Left kidney (tissue), 8 donors: ENCODE measurements at places on chromosomes 3 and 15. TPM values are rescaled to one million over a fixed set of nuclear protein-coding genes. Genes with fewer than 3 reads are reported as not detected.

The KIF15 gene
- 39.8 TPM for polyA plus RNA-seq

DNA sequence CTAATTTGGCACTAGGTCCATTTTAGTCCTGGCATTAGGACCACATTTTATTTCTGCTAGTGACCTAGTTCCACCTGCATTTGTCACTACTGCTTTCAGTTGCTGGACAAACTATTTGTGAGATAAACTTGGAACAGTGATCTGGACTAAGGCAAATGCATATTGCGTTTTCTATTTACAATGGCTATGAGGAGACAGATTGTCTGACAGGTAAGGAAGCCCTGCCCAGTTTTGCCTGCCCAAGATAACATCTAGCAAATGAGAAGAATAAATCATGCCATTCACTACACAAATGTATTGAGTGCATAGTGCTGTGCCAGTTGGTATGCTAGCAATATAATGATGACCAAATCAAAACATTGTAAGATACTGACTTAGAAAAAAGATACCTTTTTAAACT lies 245.7 kb downstream of the GRM7 start:
- no peak for DNase-seq

GRCh38 chr3:28799084-28799483 lies 450.5 kb upstream of the AZI2 start:
- no peak for DNase-seq

DNA sequence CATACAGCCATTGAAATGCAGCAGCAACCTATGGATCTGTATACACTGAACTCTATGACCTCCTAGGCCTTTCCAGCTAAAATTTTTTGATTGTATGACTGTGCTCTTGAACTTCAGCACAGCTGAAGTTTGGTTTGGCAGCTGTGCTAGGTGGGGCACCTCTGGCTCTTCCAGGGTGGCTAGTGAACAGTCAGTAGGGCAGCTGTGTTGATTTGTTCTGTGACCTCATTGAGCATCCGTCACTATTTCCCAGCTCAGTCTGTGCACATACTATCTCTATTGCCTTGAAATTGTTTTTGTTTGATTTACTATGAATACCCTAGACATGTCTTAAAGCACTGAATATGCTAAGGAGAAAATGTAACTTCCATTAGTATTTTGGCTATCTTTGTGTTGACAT lies 363.2 kb upstream of the NAALADL2 start:
- DNase-seq = no peak

GRCh38 chr15:59590027-59590426 lies 21.6 kb upstream of the GCNT3 start:
- DNase-seq = no peak

DNA sequence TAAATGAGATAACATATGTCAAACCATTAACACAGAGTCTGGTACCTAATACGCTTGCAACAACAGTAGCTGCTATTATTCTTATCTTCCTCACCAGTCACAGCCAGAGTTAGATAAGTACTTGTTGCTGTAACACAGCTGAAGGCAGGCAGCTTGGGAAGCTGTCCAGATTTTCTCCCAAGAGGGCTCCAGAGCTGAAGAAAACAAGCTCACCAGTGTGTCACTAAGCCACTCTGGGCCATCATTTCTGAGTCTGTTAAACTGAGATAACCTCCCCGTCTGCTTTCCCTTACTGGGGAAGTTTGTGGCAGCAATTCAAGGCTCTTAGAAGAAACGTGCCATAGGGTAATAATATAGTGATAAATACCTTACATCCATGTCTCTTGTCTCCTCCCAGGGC lies 226.3 kb downstream of the TAFA4 start:
- no peak for DNase-seq
